Trophoblast cell (in vitro differentiated cells and primary cell): ENCODE measurements at places on chromosomes 2 and 18.
A peak's percentile ranks its signal among the peaks of the same experiment; 100 is the strongest.

- DNase-seq, result no peak
Observed at GRCh38 chr2:164371916-164372315, 249.4 kb downstream of the GRB14 start.

DNA sequence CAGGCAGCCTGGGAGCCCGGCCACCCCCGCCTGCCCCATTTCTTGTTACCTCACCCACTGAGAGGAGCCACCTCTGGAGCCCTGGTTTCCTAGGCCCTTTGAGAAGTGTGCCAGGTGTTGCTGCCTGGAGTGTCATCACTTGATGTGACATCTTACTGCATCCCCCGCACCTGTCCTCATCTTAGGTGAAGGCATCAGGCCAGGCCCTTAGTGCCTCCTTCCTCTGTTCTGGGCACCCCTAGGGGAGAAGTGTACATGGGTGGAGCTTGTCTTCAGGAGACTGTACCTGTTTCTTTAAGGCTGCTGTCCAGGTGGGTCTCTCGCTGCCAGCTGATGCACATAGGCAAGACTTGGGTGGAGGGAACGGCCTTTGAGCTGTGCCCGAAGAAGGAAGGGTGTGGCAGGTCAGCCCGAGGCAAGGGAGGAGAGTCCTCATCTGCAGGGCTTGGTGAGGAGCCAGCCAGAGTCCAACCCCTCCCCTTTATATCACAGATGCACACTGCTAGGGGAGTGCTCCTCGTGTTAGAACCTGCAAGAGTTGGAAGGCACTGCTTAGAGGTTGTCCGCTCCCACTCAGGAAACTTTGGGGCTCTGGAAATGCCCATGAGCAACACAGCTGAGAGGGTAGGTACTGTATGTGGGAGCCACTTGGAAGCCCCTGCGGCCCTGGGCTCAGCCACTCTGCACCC, 45.9 kb downstream of the NCK2 start:
- DNase-seq, result no peak

- DNase-seq, result no peak
Observed at GRCh38 chr2:45156605-45157004, 147.4 kb upstream of the SIX2 start.

DNA sequence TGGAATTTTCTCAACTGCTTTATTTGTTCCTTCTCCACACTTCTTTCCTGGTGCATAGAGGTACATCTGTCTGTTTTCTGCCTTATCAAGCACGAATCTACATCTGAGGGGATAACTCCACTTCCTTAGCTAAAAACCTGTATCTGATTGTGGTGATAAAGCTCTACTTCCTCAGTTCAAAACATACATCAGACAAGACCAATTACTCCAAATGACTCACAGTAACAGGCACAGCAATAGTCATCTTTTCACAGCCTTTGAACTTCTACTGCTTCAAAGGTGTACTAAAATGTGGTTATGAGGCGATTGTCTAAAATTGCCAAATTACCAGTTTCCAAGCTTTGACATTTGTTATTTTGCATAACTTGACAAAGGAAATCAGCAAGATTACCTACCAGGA, 803.6 kb upstream of the ZEB2 start:
- no peak for DNase-seq

DNA sequence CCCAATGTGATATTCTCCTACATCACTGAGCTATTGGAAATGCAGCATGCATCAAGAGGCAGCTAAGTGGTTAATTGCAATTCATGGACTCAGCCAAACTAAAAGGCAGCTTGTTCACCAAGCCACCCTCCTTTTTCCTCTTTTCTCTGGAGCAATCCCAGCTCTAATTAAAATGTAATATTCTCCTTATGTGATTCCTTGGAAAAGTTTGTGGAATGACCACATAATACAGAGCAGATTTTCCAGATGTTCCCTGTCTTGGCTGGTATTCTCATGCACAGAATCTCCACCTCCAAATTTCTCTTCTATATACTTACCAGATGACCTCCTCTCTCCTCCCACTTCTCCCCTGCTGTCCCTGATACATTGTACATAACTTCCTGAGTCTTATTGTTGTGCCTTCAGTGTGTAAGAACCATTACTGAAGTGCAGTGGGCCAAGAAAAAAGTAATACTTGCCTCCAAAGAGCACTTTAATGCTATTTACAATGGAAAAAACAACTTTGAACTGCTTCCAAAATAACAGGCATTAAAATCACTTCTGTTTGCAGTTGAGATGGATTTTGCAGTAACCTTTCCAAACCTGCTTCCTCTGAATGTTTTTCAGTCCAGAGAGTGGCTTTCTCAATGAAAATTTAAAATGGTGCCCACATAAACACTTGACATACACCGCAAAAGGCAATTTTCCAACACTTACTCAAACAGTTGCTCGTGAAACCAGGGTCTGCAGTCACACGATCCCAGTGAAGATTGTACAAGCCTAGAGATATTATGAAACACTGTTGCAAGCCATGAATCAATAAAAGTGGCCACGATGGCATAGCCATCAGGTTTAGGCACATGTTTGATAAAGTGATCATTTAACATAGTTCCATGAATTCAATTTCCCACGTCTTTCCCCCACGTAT, 258.0 kb downstream of the MTX2 start:
- no peak for DNase-seq

DNA sequence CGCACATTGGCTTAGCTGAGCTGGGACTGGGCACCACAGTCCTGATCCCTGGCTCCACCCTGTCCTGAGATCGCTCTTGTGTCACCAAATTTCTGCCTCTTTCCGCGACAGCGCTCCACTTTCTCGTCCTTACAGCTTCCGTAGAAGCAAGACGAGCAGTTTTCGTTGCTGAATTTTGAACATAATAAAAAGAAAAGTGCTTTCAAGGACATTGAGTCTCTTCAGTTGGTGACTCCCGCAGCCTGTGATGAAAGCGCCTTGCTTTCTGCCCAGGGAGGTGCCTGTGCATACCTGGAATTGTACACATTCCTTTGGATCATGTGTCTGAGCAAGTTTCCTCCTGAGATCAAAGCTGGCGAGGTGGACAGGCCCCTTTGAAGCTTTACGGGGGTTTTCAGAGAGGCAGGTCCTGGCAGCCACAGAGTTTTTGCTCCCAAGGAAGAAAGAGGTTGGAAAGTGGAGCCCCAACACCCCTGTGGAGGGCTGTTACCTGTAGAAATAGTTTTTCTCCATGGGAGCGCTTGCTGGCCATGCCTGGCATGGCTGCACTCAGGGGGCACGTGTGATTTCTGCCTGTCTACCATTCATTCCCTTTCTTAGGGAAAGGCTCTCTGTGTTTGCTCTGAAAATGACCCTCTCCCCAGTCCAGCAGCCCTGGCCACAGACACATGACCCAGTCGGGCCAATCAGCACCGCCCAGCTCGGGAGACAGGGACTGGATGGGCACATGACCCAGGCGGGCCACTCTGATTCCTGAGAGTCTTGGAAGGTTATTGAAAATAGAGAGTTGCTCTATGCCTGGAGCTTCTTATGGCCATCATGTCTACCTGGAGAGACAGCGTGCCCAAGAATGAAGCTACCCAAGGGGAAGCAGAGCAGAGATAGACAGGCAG, 115.6 kb upstream of the OTOS start:
- peak; percentile 80 for DNase-seq

GRCh38 chr18:76466410-76466991, 28.5 kb downstream of the ZNF516 start:
- no peak for DNase-seq

DNA sequence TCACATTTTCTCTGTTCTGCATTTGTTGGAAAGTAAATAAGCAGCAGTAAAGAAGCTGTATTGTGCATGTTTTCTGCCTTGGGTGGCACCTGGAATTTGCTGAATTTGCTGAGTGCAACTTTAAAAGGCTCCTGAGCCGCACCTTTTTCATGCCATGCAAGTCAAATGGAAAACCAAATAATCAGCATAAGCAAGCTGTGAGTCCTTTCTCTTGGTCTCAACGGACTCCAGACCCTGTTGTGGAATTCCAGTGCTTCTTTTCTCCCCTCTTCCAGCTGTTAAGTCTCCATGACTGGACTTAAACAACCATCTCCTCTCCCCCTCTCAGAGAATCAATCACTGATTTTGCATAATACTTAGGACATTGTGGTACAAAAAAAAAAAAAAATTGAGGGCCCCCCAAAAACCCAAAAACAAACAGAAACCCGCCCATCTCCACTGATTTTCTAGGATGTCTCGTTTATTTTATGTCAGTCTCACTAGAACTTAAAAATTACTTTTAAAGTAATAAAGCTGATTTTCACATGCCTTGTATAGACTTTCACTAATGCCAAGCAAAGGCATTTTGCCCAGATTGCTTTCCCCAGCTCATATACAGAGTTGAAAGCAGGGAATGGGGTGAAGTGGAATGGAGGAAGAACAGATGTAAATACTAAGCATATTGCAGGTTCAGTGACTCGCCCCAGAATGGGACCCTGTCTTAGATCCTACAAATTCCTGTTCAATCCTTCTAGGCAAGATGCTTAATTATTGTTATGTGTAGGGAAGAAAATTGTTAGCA, 5.1 kb upstream of the CETN1 start:
- DNase-seq, result no peak

GRCh38 chr2:79935771-79936657, 368.5 kb downstream of the LRRTM1 start:
- DNase-seq, result peak; percentile 3

- DNase-seq, result no peak
Observed at GRCh38 chr2:134573085-134573370, 145.8 kb downstream of the TMEM163 start.
